Uterine smooth muscle cell (primary cell): ENCODE measurements at places on chromosomes 11 and 22. TPM values are rescaled to one million over a fixed set of nuclear protein-coding genes. Genes with fewer than 3 reads are reported as not detected.

OR4P4 gene
- not detected in 2 replicates for total RNA-seq

LINC01488 gene
- total RNA-seq: not detected in 2 replicates

GP1BB gene
- 0.89 and 2.7 TPM in 2 replicates for total RNA-seq

SHANK2 gene
- 1.9 and 2.8 TPM in 2 replicates for total RNA-seq

MPPED2 gene
- total RNA-seq: under 0.01 and 0.22 TPM in 2 replicates

TMPRSS13 gene
- under 0.01 TPM in 1 of 2 replicates, not detected in the other for total RNA-seq

PTPRCAP gene
- 0.44 and 0.62 TPM in 2 replicates for total RNA-seq

ART1 gene
- not detected in 2 replicates for total RNA-seq

SPON1 gene
- total RNA-seq: under 0.01 and 0.12 TPM in 2 replicates

DEFB108B gene
- not detected in 2 replicates for total RNA-seq

CCDC15 gene
- total RNA-seq: 2.4 and 6.4 TPM in 2 replicates

VSTM5 gene
- 0.62 and 1.00 TPM in 2 replicates for total RNA-seq

BBOX1 gene
- under 0.01 TPM in 1 of 2 replicates, not detected in the other for total RNA-seq

MS4A6A gene
- total RNA-seq: not detected in 2 replicates

GPR83 gene
- total RNA-seq: under 0.01 TPM in 1 of 2 replicates, not detected in the other

TMEM9B gene
- total RNA-seq: 33.6 and 39.4 TPM in 2 replicates

AAMDC gene
- total RNA-seq: 27.9 and 28.9 TPM in 2 replicates

CCDC87 gene
- 0.11 and 0.25 TPM in 2 replicates for total RNA-seq

CELF1 gene
- 114 and 128 TPM in 2 replicates for total RNA-seq

FAM83F gene
- total RNA-seq: under 0.01 TPM in 1 of 2 replicates, not detected in the other

DRAP1 gene
- 313 and 580 TPM in 2 replicates for total RNA-seq

TRIM21 gene
- 21.6 and 27.0 TPM in 2 replicates for total RNA-seq

SEPTIN5 gene
- 14.8 and 39.5 TPM in 2 replicates for total RNA-seq

OR56A1 gene
- not detected in 2 replicates for total RNA-seq

DDI1 gene
- not detected in 2 replicates for total RNA-seq

TMEM25 gene
- total RNA-seq: 5.1 and 13.0 TPM in 2 replicates

KREMEN1 gene
- 3.1 and 6.6 TPM in 2 replicates for total RNA-seq

SYT12 gene
- under 0.01 and 0.12 TPM in 2 replicates for total RNA-seq

AMOTL1 gene
- 26.6 and 31.5 TPM in 2 replicates for total RNA-seq

CHRDL2 gene
- not detected in 2 replicates for total RNA-seq

SLCO2B1 gene
- 0.12 and 1.2 TPM in 2 replicates for total RNA-seq
